ENCODE measurements at places on chromosomes 1 and 21.
A peak's percentile ranks its signal among the peaks of the same experiment; 100 is the strongest.

DNA sequence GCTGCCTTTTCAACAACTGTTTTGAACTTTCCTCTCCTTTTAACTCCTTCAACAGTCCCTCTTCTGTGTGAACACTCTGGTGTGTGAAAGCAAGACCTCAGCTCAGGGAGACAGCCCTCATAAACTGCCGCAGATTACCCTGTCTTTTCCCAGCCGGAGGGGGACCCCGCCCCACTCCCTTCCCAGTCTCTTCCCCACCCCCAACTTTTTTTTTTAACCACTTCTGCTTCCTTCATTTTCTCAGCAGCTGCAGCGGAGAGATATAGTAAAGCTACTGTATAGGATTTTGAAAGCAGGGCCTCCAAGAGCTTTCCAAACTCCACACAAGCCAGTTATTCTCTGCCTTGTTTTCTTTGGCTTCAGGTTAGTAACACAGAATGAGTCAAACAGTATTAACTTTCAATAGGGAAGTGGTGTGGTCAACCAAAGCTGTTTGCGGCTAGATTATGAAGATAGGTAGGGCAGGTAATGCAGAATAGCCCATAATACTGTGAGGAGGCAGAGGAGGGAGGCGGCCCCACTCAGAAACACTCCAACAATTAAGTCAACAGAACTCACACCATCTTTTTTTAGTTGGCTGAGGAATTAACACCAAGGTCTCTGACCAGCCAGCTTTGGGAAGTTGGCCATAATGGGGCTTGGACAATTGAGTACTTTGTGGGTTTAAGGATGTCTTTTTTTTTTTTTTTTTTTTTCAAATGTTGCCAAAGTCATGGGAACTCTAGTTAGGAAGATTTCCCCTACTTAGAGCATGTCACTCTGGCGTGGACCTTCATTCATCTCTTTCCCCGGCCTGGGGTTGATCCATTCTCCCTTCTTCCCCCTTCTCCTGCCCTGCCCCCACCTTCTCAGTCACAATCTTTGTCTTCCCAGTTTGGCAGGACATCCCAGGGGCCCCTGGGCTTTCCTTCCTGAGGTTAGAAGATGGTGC, 177.0 kb downstream of the CLIC6 start:
- DNase-seq = no peak

DNA sequence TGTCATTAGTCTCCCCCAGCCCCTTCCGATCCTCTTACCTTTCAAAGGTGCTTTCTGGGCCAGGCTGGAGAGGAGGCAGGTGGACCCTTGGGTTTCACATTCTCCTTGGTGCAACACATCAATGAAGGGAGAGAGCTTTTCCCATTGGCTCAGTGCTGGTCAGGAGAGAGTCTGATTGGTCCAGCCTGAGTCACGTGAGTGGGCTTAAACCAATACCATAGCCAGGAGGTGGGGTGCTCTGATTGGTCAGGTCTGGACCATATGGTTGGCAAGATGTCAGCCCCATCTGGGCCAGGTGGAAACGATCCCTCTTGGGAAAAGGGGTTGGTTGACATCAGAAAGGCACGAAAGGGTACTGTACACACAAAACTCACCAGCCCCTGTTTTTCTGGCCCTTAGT, 44.8 kb upstream of the ABCG1 start:
- peak; percentile 76 for DNase-seq

DNA sequence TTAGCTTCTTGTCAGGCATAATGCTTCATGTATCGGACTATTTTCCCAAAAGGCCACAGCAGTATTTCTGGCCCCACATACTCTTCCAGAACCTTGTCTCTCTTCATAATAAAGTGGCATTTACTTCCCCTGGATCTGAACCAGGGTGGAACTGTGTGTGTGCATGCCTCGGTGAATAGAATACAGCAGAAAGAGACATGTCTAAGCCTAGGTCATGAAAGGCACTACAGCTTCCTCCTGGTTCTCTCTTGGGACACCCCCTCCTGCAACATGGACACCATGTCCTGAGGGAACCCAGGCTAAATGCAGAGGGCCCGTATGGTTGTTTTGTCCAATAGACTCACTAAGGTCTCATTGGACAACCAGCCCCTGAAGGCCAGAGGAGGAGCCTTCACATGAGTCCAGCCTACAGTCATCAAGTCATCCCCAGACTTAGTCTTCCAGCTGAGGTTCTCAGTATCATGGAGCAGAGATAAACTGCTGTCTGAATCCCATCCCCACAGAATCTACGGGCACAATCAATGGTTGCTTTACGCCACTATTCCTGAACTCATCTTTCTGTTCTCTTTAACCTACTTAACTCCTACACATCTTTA, 35.0 kb downstream of the USP24 start:
- no peak for DNase-seq

GRCh38 chr1:87510540-87510939, 181.9 kb downstream of the LMO4 start:
- DNase-seq = no peak

DNA sequence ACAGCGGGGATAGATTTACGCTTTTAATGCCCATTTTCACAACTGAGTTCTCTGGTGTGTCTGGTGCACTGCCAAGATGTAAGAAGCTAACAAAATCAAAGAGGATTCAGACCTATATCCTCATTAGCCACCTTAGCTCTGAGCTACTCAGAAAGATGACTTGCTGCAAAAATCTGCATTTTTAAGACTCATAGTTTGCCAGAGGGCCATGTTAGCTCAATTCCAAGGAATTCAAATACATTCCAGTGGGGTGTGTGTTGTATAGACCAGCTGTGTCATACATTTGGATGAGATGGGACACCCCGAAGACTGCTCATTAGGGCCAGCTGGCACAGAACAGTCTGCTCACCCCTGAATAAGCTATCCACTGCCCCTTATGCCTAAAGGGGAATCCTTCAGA, 8.9 kb downstream of the DENND2D start:
- DNase-seq = no peak

DNA sequence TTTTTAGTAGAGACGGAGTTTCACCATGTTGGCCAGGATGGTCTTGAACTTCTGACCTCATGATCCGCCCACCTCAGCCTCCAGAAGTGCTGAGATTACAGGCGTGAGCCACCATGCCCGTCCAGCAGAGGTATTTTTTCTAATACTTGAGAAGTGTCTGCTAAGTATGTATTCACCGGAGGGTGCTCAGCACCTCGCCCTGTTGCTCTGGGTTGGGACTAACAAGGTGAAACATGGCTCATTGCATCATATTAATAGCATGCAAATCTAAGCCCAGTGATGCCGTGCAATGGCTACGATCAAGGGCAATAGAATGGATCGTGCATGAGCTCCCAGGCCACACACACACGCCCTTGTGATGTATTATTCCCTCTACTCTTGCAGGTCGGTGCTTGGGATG, 68.7 kb downstream of the PDE9A start:
- no peak for DNase-seq

- no peak for DNase-seq
Measured at GRCh38 chr1:175168782-175169181, 23.8 kb downstream of the KIAA0040 start.

GRCh38 chr1:29083317-29084195, 40.1 kb downstream of the TMEM200B start:
- DNase-seq = no peak

- DNase-seq = no peak
Measured at GRCh38 chr1:84613026-84613425, 38.8 kb upstream of the CTBS start.

- DNase-seq = no peak
Measured at GRCh38 chr1:39690794-39691382, 345 bp downstream of the HPCAL4 start.

DNA sequence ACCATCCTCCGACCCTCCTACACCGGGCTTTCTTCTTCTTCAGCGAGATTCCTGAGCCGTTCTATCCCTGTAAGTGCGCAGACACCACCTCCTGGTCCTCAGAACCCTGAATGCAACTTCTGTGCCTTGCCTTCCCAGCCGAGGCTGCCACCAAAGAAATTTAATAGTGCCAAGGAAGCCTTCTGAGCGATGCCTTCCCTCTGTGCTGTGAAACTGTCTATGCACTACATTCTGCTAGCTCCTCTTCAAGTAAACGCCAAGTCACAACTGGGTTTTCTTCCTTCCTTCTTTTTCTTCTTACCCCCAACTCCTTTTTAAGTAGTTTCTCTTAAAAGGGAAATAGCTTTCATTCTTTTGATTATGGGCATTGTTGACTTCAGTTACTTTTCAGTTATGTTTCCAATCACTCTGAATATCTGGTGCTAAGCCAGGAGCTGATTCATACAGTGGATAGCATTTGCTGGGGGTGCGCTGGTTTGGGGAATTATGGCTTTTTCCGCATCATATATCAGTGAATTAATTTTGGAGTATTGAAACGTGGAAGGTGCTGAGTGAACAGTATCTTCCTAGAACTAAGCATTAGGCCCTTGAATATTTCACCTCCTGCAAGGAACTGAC, 38.6 kb upstream of the GPR88 start:
- DNase-seq = no peak

- no peak for DNase-seq
Measured at GRCh38 chr1:5466487-5466886, 525.7 kb downstream of the NPHP4 start.

GRCh38 chr1:160548960-160549664, 26.1 kb upstream of the SLAMF6 start:
- DNase-seq = no peak

DNA sequence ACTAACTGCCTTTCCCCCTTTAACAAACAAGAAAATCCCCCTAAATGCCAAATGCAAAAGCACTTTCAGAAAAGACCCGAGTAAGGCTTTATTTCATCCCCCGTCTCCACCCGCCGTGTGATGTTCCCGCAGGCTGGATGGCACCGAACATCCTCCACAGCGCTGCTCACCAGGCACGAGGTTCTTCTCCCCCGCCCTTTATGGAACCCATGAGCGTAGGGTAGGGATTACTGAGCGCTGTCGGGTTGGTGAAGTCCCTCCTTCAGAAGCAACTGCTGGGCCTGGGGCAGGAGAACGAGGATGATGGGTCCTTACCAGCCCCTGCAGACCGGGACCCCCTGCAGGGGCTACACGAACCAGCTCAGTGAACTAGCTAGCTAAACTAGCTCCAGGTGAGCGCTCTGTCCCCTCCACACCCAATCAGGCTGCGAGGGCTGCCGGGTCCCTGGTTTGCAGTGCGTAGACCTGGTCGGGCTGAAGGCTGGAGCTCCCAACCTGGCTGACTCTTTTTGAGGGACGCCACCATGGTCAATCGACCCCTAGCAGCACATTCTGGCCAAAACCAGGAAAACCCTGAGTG, 80.4 kb downstream of the ITPKB start:
- no peak for DNase-seq

- DNase-seq = no peak
Measured at GRCh38 chr1:6738987-6739676, 37.5 kb upstream of the DNAJC11 start.

- DNase-seq = no peak
Measured at GRCh38 chr1:28840928-28841544, 29.1 kb downstream of the OPRD1 start.

GRCh38 chr1:2418791-2419320, 6.5 kb upstream of the PEX10 start:
- no peak for DNase-seq

- DNase-seq = no peak
Measured at GRCh38 chr1:53532377-53532776, 73.2 kb downstream of the DMRTB1 start.

- no peak for DNase-seq
Measured at GRCh38 chr1:39500862-39501389, 9.5 kb downstream of the BMP8A start.

DNA sequence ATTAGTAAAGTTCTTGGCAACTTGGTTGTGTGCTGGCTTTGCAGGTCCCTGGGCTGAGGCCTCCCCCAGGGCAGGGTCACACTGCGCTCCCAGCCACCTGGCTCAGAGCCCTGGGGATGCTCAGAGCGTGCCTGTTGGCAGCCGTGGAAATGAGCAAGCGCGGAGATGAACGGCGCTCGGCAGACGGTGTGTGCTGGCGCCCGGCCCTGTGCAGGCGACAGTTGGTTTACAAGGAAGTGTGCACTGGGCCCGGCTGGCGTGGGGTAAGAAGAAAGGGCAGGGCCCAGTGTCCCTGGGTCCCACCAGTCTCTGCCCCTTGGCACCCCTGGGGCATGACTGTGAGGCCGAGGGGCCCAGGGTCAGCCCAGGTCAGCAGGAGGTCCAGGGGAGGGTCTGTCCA, 25.7 kb upstream of the PEX10 start:
- no peak for DNase-seq
